HCT116 (cell line): ENCODE measurements at places on chromosomes 5 and 9. TPM values are rescaled to one million over a fixed set of nuclear protein-coding genes. Genes with fewer than 3 reads are reported as not detected.

- DNase-seq = no peak
These were observed 523.8 kb downstream of the ELAVL2 start for GRCh38 chr9:23302281-23302680.

GRCh38 chr5:154971501-154971900, 30.6 kb downstream of the MRPL22 start:
- DNase-seq = no peak

C9orf153 gene
- total RNA-seq = not detected

DNA sequence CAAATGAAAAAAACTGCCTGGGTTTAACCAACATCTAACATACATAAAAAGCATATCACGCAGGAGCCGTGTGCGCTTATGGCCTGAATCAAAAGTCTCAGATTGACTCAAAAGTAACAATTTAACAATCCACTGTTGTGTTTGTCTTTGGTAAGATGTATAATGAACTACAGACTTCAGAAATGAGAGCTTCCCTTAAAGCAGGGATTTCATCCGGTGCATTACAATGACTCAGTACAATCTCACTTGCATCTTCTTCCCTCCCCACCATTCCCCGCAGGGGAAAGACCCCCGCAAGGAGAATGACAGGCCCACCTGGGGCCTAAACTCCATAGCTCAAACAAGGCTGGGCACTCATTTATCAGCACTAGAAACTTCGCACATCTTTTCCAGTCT, 1.4 kb downstream of the ZFR start:
- no peak for DNase-seq

SPINK13 gene
- not detected for total RNA-seq

GRCh38 chr5:11174591-11174990, 413.6 kb upstream of the DAP start:
- no peak for DNase-seq

DNA sequence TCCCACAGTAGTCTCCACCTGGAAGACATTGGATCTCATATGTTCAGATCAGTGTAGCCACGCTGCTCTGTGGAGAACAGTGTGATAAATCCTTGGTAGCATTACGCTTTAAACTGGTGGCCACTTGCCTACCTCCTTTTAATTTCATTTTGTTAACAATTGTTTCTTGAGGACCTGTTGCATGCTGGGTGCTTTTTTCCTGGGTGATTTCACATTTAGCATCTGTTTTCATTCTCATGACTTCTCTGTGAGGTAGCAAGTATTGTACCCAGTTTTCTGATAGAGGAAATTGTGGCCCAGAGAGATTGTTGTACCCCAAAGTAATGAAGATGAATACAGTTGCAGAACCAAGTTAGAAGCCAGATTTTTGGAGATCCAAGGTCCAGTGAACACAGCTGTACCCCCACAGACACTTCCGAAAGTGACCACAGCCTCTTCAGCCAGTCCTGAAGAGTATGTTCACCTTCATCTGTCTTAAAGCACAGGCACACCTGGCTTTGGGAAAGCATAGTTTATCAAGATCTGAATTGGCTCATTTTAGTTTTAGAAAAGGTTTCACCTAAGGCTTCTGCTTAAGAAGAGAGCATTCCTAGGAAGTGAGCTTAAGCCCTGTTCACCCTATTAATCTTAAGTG, 75.2 kb downstream of the F2RL2 start:
- no peak for DNase-seq

DNA sequence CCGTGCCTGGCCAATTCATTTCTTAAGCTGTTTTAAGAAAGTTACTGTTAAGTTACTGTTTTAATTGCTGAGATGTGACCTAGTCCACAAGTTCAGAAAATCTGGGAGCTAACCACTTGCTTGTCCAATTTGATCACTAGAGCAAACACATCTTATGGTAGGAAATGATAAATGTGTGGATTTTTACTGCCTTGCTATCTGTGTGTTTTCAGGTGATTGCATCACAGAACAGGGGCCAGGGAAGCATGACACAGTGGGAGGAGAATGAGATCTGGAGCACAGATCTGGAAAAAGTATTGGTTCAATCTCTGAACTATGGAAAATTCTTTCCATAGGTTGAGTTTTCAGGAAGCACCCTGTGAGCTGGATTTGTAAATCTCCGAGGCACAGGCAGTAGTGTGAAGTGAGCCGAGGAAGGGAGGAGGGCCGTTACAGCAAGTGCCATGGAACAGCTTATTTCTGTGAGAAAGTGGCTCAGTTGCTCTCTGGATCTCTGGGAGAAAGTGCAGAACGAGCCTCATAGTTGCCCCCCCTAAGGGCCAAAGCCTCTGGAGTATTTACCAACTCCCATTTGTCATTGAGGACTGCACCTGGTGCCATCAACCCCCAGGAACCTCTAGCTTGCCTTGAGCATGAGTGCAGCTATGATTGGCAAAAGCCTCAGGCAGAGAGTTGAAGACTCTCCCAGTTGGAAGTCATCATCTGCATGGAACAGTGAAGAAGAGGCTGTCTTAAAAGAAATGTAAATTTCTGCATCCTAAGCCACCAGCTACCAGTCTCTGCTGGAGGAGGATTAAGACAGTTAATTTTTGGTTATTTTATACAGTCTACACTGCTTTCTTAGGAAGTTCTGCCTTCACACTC, 161.8 kb upstream of the CLINT1 start:
- DNase-seq = no peak

LPAR1 gene
- total RNA-seq = 7.4 TPM

GRCh38 chr9:128819716-128820664, 1.7 kb downstream of the ENDOG start:
- DNase-seq = no peak

PAIP2 gene
- total RNA-seq = 108 TPM

- no peak for DNase-seq
These were observed 39.1 kb upstream of the FLT4 start for GRCh38 chr5:180688330-180689070.

- DNase-seq = no peak
These were observed 3.6 kb downstream of the RPS23 start for GRCh38 chr5:82274343-82275211.

CNTNAP3 gene
- 14.8 TPM for total RNA-seq

DNA sequence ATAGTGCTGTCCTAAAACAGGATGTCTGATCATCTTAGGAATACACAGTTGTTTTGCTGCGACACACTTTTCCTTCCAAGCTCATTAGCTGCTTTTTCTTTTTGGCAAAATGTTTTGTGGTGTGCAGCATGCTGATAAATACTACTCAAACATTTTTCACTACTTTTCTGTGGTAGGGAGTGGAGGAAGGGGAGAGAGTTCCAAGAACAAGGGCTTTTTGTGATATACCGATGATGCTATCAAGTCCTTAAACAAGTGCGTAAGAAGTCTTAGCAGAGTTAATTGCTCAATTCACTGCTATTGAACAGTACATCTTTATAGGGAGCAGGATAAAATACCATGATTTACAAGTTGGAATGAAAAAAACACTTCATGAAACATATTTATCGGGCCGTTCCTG, 23.6 kb upstream of the TEK start:
- DNase-seq = no peak
